NCI-H446 treated with DMSO at 0.1 percent for 48 hours (cell line): ENCODE measurements at places on chromosomes 2 and 18.

DNA sequence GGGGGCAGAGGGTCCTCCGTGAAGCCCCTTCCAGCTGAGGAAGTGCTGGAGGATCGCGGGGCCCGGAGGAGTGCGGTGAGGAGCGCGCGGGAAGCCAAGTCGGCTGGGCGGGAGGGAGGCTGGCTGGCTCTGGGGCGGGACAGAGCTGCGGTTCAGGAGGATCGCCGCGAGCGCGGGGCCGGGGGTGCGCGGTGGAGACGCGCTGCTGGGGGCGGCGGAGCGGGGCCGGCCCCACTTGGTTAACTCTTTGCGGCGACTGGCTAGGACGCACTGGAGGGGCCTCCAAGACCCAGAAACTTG, 464 bp downstream of the CYBRD1 start:
- no peak for DNase-seq

DNA sequence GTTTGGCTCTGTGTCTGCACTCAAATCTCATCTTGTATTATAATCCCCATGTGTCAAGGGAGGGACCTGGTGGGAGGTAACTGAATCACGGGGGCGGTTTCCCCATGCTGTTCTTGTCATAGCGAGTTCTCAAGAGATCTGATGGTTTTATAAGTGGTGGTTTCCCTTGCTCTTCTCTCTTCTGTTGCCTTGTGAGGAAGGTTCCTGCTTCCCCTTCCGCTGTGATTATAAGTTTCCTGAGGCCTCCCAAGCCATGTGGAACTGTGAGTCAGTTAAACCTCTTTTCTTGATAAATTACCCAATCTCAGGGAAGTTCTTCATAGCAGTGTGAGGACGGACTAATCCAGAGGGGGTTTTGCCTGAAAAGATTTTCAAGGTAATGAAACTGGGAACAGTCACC, 245.4 kb downstream of the GALR1 start:
- no peak for DNase-seq

DNA sequence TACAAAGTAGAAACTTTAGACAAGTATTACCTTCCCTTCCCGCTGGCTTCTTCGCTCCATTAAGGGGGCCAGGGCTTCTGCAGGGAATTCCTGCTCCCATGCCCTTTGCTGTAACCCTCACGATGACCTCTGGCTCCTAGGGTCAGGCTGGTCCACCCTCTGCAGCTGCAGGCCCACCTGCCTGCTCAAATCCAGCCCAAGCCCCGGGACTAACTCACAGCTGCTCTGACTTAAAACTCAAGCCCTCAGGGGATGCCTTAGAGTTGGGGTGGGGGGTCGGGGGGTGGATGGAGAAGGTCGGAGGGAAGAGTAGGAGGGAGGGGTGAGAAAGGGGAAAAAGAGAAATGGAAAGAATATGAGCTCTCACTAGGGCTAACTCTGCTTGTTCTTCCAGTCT, 4.9 kb downstream of the IGFBP5 start:
- no peak for DNase-seq

DNA sequence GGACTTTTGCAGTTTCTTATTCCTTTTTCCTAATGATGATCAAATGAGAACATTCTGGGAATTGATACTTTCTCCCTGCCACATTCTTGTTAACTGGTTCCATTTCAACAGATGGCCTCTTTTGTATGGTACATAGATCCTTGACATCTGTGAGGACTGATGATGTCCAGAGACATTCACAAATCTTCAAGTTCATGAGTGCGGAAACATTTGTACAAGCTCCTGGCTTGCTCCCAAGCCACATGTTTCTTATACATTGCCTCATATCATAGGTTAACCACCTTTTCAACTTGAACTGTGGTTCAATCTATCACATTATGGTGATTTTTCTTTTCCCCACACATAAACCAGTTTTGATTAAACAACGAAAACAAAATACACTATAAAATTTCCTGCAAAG, 267.3 kb downstream of the CLIP4 start:
- peak; percentile 52 for DNase-seq

- DNase-seq, result no peak
Observed at GRCh38 chr18:57854726-57855125, 51.6 kb upstream of the ATP8B1 start.

DNA sequence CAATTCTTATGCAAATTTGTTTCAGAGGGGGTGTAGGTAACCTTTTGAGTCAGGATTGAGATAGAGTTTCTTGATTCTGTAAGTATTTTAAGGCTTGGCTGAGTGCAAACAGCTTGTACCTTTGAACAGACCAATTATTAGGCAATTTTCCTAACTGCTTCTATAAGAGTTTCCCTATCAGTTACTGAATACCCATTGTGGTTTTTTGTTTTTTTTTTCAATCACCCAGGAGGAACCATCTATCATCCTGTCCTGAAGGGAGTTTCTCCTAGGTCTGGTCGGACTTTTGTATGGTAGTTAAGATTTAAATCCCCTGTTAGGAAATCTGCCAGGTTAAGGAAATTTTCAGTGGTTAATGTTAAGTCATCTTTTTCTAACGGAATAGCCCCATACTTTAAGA, 319.4 kb upstream of the SLC39A10 start:
- no peak for DNase-seq

DNA sequence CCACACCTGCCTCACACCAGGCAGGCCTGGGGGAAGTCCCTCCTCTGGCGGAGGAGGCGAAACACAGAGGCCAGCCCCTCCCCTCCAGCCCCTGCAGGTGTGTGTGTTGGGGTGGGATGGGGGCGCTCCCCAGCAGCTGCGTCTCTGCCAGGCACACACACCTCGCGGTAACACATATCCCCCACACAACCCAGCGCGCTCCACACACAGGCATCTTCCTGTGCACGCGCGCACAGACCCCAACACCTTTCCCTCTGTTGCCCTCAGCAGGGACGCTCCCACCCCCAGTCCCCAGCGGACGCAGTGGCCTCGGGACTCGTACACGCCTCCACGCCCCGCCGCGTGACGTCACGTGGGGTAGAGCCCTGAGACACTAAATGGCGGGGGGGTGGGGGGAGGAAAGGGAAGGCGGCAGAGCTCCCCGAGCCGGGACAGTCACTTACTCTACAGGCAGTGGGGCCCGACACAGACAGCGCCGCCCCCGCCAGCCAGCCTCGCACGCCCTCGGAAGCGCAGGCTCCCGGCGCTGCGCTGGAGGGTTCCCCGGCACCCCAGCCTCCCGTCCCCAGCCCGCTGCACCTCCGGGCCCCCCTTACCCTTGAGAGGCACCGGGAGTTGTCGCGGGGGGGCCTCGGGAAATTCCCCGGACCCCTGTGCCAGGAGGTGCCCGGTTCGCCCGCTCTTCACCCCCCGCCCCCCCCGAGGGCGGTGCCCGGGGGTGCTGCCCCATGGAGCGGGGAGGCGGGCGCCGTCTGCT, at the start of gene WNT10A:
TSS of gene WNT10A (plus strand) at position 751 of the 757 bp plus-strand sequence. CDS start 144 bp downstream, outside the sequence.
- DNase-seq, result no peak

DNA sequence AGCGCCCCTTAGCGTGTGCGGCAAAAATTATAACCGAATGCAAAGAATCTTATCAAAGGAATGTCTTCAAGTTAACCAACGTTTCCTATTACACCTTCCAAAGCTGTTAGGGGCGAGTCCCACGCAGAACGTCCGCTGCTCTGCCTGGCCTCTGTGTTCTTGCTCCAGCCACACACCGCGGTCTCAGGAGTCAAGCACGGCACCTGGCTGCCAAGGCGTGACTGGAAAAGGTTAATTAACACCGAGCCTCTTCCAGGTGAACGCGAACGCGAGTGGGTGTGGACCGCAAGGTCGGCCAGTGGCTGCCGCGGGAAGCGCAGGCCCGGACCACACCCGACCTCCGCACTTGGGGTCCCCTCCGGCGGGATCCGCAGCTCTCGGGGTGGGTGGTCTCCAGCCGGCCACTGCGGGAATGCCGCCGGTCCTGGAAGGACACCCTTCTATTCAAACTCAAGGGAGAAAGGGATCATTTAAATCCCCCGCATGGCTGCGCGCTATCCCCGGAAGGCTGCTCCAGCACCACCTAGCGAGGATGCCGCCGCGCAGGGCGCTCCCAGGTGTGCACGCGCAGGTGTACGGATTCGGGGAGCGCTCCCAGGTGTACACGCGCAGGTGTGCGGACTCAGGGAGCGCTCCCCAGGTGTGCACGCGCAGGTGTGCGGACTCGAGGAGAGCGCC, 830 bp downstream of the CYB5A start:
- DNase-seq, result no peak

GRCh38 chr18:55781481-55781957, 193.5 kb upstream of the TCF4 start:
- DNase-seq, result peak; percentile 67

GRCh38 chr2:238848691-238848975, 748 bp downstream of the TWIST2 start:
- no peak for DNase-seq

GRCh38 chr2:42026272-42026671, 21.5 kb upstream of the PKDCC start:
- no peak for DNase-seq

DNA sequence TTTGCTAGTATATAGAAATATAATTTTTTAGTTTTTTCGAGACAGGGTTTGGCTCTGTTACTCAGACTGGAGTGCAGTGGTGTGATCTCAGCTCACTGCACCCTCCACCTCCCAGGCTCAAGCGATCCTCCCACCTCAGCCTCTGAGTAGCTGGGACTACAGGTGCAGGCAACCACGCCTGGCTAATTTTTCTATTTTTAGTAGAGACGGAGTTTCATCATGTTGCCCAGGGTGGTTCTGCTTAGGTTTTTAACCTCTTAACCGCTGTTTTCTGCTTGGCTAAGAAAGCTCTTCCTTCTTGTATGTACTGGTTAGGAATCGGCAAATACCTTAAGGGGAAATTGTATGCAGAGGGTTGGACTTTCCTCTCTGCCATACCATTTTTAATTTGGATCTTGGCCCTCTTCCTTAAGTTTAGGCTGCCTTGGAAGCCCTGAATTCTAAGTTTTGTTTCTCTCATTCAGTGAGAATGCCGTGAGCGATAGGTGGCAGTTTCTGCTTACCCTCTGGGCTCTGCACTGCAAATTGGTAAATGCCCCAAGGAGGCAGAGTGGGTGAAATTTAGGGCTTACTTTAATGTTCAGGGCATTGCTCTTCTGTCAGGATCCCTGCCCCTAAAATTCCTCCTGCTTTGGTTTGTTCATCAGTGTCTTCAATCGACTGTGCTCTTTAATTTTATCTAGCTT, 32.3 kb downstream of the EML6 start:
- DNase-seq, result no peak

DNA sequence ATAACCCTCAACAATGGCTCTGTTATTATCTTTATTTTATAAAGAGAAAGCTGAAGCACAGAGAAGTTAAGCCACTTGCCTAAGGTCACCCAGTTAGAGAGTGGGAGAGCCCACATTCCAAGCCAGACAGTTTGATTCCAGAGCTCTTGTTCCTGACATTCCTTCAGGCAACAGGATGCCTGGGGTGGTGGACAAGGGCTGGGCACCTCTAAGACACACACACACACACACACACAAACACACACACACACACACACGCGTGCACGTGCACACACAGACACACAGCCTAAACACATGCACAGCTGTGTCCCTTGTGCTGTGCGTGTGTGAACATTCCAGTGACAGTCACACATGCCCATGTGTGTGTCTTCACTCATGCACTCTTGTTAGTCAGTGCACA, 26.4 kb downstream of the CELF4 start:
- no peak for DNase-seq

GRCh38 chr18:48979944-48980890, 29.5 kb upstream of the SMAD7 start:
- DNase-seq, result no peak

DNA sequence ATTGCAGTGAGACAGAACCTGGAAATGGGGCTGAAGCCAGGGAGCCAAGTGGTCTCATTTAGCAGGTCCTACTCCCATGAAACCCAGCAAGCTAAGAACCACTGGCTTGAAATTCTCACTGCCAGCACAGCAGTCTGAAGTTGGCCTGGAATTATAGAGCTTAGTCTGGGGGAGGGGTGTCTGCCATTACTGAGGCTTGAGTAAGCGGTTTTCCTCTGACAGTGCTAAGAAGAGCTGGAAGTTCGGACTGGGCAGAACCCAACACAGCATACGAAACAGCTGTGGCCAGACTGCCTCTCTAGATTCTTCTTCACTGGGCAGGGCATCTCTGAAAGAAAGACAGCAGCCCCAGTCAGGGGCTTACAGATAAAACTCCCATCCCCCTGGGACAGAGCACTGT, 305.7 kb upstream of the SETBP1 start:
- no peak for DNase-seq

GRCh38 chr2:241272303-241273209, 42.9 kb downstream of the HDLBP start:
- peak; percentile 25 for DNase-seq

- no peak for DNase-seq
Observed at GRCh38 chr18:79395761-79396404, at the start of gene NFATC1. Gene NFATC1, plus strand, starts transcription at chr18:79395930. Its CDS starts 295 bp downstream, at chr18:79396225.

- DNase-seq, result no peak
Observed at GRCh38 chr18:425106-425745, 75.3 kb downstream of the COLEC12 start.

GRCh38 chr18:72122103-72122502, 422.0 kb downstream of the CBLN2 start:
- DNase-seq, result no peak

DNA sequence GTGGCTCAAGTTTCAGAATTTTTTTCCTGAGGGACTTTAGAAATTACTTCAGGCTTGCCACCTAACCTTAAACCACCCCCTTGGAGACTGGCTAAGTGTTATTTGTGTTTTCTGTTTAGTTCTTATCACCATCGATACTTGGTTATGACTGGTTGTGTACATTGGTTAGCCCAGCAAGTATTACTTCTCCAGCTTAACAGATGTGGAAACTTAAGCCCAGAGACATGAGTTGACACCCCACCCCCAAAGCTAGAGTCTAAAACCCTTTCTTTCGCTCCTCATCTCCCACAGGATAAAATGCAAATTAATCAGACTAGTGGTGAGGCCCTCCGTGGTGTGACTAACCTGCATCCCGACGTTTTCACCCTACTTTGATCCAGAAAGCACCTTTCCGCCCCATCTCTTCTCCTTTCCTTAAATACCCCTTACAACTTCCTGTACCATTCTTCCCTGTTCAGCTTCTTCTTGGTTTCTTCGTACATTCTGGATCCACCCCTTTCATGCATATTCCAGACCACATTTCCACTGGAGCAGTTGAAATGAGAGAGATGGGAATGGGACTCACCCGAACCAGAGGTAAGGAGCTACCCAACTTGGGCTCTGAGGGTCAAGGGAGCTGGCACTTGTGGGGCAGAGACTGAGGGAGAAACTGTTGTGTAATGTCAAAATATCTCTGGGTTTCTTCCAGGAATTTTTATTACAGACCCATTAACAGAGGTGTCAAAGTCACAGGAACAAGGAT, 819 bp upstream of the MAP3K2 start:
- no peak for DNase-seq

DNA sequence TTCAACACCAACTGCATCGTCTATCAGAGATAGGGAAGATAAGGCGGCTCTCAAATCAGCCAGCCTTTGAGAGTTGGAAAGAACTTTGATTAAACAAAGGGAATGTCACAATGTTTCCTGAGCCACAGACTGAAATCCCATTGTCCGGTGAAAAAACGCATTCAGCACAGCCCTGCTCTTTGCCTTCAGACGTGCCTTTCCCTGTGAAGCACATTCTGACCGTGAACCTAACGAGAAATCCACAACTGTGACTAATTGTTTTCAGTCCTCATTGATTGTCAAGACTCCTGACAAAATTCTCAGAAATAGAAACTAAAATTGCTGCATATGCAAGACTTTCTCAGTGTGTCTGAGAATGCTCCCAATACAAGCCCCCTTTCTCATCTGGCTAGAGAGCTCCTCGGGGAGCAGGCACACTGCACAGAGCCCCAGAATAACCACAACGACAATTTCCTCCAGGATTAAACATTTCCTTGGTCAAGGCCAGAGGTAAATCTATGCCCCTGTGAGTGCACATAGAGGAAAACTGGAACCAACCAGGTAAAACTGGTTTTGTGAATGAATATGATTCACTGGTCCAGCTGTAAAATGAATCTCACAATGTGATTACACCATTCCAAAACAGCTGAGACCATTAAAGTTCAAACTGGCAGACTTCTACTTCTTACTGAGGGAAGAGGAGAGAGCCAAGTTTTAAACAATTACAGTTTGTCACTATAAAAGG, 561.9 kb upstream of the ID2 start:
- no peak for DNase-seq
